ENCODE measurements at places on chromosomes 2 and 18.

DNA sequence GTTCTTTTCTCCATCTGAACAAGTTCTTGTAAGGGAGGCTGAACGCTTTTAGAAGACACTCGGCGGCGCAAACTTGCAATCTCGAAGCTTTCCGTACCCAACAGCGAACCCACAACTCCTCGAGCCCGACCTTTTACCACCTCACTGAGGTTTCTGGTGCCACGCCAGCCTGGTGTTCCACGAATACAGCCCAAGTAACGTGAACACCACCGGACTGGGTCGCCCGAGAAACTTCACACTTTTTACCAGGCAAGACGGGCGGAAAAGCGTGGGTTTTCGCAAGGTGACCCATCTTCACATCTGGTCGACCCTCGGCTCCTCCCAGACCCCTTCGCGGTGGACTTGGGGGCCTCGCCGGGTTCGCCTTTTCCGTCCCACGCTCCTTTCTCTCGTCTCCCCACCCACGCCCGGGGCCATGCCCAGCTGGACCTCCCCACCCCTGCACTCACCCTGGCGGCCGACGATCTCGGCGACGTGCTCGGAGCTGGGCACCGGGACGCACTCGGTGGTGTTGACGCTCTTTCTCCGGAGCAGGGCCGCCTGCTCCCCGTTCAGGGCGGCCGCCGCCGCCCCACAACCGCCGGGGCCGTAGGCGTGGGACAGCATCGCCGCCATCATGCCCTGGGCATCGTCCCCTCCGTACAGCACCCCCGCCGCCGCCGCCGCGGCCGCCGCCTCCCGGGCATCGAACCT, 1.2 kb downstream of the MEX3C start:
- DNase-seq, result peak; percentile 34

DNA sequence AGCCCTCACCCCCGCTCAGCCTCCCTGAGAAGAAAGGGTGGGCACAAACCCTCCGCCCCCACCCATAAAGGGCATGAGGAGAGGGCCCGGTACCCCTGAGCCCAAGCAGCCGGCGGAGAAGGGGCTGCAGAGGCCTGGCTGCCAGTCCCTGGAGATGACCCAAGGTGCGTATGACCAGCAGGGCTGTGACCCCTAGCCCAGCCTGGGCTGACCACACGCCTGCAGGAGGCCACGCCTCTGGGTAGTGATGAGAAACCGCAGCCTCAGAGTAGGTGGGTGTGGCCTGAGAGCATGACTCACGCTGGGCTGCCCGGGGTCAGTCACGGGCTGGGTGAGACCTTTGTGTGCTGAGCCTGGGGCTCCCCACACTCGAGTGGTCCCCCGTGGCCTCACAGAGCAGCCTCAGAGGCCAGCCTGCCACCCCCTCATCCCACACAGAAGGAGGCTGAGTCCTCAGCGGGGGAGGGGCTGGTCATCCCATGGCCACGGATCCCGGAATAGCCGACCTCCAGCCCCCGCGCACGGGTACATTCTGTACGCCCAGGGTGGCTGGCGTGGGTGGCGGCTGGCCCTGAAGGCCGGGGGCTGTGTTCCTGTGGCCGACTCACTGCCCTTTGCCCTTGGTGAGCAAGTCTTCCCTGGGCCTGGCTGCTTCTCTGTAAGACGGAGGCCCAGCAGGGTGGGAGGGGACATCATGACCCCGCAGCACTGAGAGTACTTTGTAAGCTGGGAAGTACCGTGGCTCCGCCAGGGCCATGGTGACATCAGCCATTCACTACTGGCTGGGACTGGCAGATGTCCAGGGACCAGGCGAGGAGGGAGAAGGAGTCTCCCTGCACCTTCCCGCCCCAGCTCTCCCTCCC, 110.8 kb upstream of the OTOS start:
- DNase-seq, result no peak

GRCh38 chr2:46985512-46985911, 69.9 kb upstream of the MCFD2 start:
- DNase-seq, result no peak

GRCh38 chr2:225581135-225581534, 181.6 kb downstream of the NYAP2 start:
- DNase-seq, result no peak

DNA sequence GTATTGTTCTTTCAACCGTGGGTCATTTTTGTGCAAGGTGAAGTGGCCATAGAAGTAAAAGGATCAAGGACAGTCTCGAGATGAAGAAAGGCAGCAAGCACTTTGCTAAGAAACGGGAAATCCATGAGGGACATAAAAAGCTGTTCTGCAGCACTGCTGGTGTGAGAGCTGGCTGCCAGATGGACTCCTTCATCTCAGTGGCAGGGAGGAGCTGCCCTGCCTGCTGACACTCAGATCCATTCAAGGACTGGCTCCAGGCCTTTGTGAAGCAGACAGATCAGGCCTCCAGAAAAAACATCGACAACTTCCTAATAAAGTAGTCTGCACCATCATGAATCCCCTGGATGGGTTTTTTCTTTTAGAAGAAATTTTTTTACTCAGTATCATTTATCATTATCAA, 29.5 kb downstream of the RMC1 start:
- no peak for DNase-seq

GRCh38 chr2:10001586-10001985, 41.8 kb upstream of the KLF11 start:
- no peak for DNase-seq

GRCh38 chr2:176565641-176566323, 296.5 kb downstream of the MTX2 start:
- no peak for DNase-seq

DNA sequence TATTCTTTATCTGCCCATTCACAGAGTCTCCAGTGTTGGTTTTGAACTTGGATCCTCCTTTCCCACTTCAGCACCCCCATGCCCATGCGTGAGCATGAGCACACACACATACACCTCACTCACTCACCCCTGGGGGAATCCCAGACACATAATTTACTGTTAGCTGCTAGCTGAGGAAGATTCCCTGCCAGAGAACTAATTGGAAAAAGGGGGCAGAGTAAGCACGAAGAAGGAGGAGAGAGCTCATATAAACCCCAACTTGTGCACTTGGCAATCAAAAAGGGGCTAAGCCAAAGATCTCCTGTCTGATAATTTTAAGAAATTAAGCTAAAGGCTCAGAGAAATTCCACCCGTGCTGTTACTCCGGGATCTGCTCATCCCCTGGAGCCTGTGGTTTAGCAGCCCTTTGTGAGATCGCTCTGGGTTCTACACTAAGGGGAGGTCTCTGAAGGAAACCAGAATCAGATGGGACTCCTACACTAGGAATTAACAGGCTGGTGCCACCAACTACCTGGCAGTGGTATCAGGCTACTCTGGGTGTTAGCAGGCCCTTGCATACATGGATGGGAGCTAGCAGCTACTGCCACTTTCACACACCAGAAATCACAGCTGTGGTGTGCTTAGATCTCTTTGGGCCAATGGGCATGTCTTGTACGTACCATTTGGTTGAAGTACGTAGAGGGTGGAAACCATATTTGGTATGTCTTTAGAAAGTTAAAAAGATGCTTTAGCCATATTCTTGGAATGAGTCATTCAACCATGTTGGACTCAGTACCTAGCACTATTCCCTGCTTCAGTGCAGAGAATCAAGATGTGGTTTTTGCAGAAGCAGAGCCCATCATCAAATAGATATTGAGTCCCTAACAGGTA, 95.6 kb upstream of the SLC14A2 start:
- no peak for DNase-seq

- no peak for DNase-seq
These were observed 6.5 kb upstream of the THOC1 start for GRCh38 chr18:274313-274712.

- no peak for DNase-seq
These were observed 186.6 kb downstream of the NRP2 start for GRCh38 chr2:205868773-205869333.

GRCh38 chr2:2650608-2651375, 319.7 kb upstream of the MYT1L start:
- no peak for DNase-seq

DNA sequence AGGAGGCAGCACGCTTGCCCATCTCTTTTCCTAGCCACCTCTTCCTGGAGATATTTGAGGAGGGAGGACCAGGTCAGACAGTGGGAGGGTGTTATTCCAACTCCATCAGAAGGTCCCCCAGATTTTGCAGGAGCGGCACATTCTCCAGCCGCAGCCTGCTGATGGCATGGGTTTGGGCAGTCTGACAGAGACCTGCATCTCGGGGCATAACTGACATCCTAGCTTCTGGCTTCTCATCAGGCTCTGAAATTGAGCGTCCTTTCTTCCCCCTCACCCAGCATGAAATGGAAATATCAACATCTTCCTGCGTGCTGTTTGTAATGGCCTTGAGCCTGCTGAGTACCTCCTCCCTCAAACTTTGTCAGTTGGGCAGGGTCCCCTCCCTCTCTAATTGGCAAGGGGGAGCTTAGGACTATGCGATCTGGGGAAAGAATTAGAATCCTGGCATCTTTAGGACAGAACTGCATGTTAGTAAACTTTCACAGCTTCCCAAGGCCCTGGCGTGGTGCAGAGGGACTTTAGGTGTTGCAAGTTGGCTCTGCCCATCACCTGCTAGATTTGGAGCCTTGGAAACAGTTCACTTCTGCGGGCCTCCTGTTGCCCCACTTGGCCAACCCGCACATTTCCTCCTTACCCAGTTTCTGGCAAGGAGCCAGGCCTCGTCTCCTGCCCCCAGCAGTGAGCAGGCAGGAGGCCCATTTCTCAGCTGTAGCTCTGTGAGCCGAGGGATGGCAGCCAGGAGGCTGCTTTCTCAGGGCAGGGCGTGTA, 2.2 kb downstream of the ITM2C start:
- DNase-seq, result peak; percentile 42

DNA sequence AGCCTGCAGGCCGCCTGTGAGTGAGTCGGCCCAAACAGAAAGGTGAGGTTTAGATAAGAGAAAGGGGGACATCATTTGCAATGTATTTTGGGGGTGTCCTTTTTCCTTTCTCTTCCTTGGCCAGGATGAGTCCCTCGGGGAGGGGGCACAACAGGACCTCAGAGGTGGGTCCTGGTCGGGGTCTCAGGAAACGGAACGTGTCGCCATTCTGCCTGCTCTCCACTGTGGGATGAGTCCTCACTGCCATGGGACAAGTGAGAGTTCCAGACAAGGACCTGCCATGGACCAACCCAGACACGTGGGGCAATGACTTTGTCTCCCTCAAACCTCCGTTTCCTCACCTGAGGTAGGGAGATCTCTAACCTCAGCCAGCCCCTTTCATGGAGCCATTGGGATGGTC, 67.9 kb upstream of the TAF1B start:
- no peak for DNase-seq

- DNase-seq, result no peak
These were observed 163.1 kb upstream of the PKDCC start for GRCh38 chr2:41884718-41885117.

GRCh38 chr2:27573452-27573851, 9.4 kb upstream of the ZNF512 start:
- no peak for DNase-seq

All from activated T-cell treated with anti-CD3 and anti-CD28 coated beads for 4 hours (primary cell).